ENCODE measurements at places on chromosomes 3 and 15.

DNA sequence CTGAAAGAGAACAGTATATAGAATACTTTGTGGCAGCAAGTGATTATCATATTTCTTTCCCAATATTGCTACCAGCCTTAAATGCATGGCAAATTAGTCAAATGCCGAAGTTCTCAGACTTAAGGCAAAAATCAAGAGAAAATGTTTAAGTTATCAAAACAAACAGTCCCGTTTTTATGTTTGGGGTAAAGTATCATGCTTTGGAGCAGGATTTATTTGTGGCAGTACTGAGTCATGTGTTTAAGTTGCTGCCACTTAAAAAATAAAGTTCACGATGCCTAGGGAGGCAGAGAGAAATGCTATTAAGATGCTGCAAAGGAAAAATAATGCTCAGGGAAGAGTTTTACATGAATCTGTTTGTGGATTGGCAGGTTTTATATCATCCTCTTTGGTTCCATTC is 417.4 kb upstream of the MDFIC2 start:
- DNase-seq: no peak
- peaks cover 17% of the 10 kb centered on the region for H3K27me3 ChIP-seq
- no peaks in the 10 kb centered on the region for H3K36me3 ChIP-seq
- no peaks in the 10 kb centered on the region for H3K4me1 ChIP-seq

DNA sequence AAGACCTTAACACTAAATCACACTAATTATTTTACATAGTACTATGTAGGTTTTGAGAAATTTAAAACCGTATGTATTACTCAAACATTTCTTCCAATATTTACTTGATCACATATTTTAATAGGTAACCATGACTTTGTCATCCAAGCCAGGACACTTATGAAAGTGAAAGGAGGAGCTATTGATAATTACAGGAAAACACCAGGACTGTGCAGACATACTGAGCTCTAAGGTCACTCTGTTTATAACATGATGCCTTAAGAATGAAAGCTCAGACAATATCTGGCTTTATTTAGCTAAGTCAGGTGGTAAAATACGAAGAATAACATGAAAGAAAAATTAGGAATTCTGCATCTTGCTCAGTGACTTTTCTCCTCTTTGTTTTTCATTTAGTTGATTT is 216.0 kb upstream of the NANOGP8 start:
- H3K27me3 ChIP-seq: no peaks in the 10 kb centered on the region
- H3K27ac ChIP-seq: no peak overlapping the region
- H3K4me3 ChIP-seq: no peak overlapping the region
- no peaks in the 10 kb centered on the region for H3K4me1 ChIP-seq
- DNase-seq: no peak
- no peaks in the 10 kb centered on the region for H3K36me3 ChIP-seq

DNA sequence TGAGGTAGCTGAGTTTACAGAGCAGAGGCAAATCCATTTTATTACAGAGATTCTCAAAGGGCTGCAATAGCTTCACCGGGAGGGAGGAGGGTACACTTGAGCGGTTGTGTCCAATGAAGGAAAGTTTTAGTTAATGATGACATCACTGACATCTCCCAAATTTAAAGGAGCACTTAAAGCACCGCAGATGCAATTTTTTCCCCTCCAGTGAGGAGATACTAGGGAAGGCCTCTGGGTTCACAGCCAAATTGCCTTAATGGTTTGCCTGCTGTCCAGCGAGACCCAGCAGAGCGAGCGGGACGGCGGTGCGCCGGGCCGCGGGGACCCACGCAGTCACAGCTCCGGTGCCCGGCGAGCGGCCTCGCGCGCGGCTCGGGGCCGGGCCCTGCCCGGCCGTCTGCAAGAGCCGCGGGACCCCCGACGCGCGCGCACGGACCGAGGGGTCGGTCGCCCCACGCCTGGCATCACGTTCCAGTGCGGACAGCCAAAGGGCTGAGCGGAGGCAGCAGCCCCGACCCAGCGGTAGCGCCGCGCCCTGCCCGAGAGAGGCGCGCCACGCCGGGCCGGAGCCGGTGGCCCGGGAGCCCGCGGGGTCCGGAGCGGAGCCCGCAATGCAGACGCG is 160.5 kb upstream of the CHRNA7 start:
- no peak for DNase-seq
- no peak overlapping the region for H3K27ac ChIP-seq
- no peaks in the 10 kb centered on the region for H3K36me3 ChIP-seq
- peaks cover 50% of the 10 kb centered on the region for H3K27me3 ChIP-seq
- peaks cover 10% of the 10 kb centered on the region for H3K4me1 ChIP-seq

DNA sequence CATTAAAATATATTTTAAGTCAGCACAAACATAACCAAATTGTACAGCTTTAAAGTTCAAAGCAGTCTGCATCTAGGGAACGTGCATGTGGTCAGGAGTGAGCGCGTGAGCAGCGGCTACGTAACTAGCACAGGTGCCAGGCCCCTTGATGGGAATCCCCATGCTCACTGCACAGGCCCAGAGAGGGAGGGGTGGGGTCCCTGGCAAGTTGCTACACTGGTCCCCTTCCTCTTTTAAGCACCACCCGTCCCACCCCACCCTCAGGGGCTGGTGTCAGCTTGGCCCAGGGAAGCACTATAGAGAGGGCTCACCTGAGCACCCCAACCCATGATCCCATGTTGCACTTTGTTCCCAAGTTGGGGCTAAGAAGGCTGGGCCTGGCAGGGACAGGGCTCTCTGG is 835 bp upstream of the GMPPB start:
- H3K36me3 ChIP-seq: peaks cover 6% of the 10 kb centered on the region
- peak overlapping the region; percentile 96 for H3K27ac ChIP-seq
- H3K4me3 ChIP-seq: peak overlapping the region; percentile 93
- no peaks in the 10 kb centered on the region for H3K27me3 ChIP-seq
- H3K4me1 ChIP-seq: peaks cover 20% of the 10 kb centered on the region

- H3K4me3 ChIP-seq: no peak overlapping the region
- H3K4me1 ChIP-seq: no peaks in the 10 kb centered on the region
- H3K27ac ChIP-seq: no peak overlapping the region
- H3K27me3 ChIP-seq: peaks cover 19% of the 10 kb centered on the region
- H3K36me3 ChIP-seq: no peaks in the 10 kb centered on the region
Observed at GRCh38 chr3:123478314-123478713, 29.4 kb upstream of the ADCY5 start.

DNA sequence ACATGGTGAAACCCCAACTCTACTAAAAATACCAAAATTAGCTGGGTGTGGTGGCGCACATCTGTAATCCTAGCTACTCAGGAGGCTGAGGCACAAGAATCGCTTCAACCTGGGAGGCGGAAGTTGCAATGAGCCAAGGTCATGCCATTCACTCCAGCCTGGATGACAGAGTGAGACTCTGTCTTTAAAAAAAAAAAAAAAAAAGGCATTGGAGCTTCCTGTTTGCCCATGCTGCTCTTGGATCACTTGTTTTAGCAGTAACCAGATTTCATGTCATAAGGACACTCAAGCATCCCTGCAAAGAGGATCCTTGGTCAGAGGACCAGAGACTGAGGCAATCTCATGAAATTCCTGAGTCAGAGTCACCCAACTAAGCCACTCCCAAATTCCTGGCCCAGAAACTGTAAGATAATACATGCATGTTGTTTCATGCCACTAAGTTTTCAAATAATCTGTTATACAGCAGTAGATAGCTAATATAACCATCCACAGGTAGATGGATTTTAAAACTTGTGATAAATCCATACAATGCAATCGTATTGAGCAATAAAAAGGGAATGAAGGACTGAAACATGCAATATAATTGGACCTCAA is 82.0 kb upstream of the XXYLT1 start:
- no peak overlapping the region for H3K4me3 ChIP-seq
- DNase-seq: no peak
- H3K4me1 ChIP-seq: no peaks in the 10 kb centered on the region
- H3K27ac ChIP-seq: no peak overlapping the region
- peaks cover 36% of the 10 kb centered on the region for H3K36me3 ChIP-seq

DNA sequence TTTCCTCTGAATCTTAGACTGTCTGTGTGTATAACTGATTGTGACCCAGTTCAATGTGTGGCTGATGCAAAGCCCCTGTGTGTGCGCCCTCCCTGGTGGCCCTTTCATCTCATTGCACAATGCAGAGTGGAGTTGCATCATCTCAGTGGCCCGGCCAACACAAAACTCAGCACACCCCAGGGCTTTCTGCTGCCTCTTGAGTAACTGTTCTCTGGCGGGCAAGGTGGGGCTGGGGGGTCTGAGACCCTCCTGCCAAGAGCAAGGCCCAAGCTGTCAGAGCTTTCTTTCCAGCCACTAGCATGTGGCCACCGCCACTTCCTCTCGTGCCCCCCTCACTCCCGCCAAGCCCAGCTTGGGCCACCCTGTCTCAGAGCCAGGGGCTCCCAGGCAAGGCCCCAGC is 80.7 kb upstream of the ALDH1L1 start:
- no peak overlapping the region for H3K27ac ChIP-seq
- H3K4me1 ChIP-seq: no peaks in the 10 kb centered on the region
- no peak overlapping the region for H3K4me3 ChIP-seq
- H3K36me3 ChIP-seq: no peaks in the 10 kb centered on the region

- no peak for DNase-seq
- H3K4me1 ChIP-seq: peaks cover 5% of the 10 kb centered on the region
- no peaks in the 10 kb centered on the region for H3K36me3 ChIP-seq
- H3K27ac ChIP-seq: no peak overlapping the region
- H3K4me3 ChIP-seq: no peak overlapping the region
- peaks cover 15% of the 10 kb centered on the region for H3K27me3 ChIP-seq
Observed at GRCh38 chr3:99774467-99774866, 43.2 kb upstream of the CMSS1 start.

DNA sequence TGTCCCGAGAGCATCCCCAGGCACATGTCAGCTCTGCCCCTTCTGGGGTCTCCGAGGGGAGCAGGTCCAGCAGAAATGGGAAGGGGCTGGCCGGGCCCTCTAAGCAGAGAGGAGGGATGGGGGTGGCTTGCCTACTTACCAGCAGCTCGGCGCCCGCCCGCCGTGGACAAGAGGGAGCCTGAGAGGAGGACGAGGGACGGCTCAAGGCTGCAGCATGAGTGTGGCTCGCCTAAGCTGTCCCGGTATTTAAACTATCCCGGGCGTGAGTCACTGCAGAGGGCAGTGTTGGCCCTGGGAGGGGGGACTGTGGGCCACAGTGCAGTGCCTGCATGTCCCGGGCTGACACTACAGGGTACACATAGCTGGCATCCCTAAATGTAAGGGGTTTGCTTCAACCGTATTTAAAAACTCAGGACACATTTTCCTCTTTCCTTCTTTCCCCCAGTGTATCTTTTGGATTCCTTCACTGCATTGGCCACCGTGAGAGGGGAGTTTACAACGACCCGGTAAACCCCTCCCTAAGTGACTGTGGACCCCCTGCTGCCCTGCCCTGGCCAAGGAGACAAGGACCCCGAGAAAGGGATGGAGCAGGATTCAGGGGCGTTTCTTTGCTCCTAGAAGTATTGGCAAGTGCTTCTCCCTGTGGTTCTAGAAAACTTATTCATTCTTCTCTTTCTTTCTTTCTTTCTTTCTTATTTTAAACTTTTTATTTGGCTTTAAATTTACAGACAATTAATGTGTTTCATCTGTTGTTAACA is at the start of gene LRRC15:
Gene LRRC15 (minus strand): TSS at position 222 of the 758 bp plus-strand sequence. CDS start 8,700 bp downstream, outside the sequence.
- H3K4me1 ChIP-seq: no peaks in the 10 kb centered on the region
- no peak within 1 kb of the TSS for H3K27ac ChIP-seq
- no peak within 1 kb of the TSS for H3K4me3 ChIP-seq
- no peaks in the 10 kb centered on the region for H3K36me3 ChIP-seq
- DNase-seq: no peak

DNA sequence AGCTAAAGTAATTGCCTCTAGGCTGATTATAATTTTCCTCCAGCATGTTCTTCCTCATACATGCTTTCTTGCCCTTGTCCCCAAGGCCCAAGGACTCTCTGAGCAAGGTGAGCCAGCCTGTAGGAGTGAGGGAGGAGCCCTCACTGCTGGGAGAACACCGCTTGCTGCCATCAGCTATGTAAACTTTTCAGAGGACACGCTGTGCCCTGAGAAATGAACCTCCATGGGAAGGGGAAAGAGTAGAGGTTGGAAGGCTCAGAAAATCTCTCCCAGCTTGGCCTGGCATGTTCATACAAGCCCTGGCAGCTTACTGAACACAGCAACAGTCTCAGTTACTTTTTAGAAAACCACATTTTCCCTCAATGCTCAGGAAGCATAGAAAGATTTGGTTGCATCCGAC is 103.0 kb upstream of the SLC24A5 start:
- DNase-seq: no peak
- no peaks in the 10 kb centered on the region for H3K36me3 ChIP-seq
- H3K27me3 ChIP-seq: no peaks in the 10 kb centered on the region
- no peaks in the 10 kb centered on the region for H3K4me1 ChIP-seq

DNA sequence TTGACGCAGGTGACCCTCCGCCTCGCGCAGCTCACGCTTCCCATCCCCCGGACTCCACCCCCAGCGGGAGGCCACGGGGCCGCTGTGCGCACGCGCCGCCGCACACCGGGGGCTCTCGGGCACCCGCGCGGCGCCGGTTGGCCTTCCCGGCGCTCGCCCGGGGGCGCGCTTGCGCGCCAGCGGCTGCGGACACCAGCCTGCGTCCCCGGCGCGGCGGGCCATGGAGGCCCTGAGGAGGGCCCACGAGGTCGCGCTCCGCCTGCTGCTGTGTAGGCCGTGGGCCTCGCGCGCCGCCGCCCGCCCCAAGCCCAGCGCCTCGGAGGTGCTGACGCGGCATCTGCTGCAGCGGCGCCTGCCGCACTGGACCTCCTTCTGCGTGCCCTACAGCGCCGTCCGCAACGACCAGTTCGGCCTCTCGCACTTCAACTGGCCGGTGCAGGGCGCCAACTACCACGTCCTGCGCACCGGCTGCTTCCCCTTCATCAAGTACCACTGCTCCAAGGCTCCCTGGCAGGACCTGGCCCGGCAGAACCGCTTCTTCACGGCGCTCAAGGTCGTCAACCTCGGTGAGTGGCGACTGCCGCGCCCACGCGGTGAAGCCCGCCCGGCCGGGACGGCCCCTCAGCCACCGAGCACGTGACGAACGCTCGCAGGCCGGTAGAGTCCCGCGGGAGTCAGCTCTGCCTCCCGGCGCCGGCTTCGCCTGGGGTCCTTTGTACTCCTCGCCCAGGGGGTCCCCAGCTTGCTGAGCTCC is at the start of gene C15orf61:
Gene C15orf61 (plus strand): TSS at position 103 of the 754 bp plus-strand sequence. CDS start 118 bp downstream, at position 221.
- peak within 1 kb of the TSS; percentile 91 for H3K27ac ChIP-seq
- peaks cover 25% of the 10 kb centered on the region for H3K4me1 ChIP-seq
- H3K27me3 ChIP-seq: no peaks in the 10 kb centered on the region
- peak; percentile 89 for DNase-seq

GRCh38 chr3:73284472-73284871 is 223.0 kb downstream of the EBLN2 start:
- no peak overlapping the region for H3K27ac ChIP-seq
- no peaks in the 10 kb centered on the region for H3K4me1 ChIP-seq
- H3K4me3 ChIP-seq: no peak overlapping the region

GRCh38 chr15:41495736-41496599 is 2.3 kb downstream of the ITPKA start:
- H3K27ac ChIP-seq: no peak overlapping the region
- DNase-seq: no peak
- H3K36me3 ChIP-seq: no peaks in the 10 kb centered on the region
- H3K4me3 ChIP-seq: no peak overlapping the region
- peaks cover 77% of the 10 kb centered on the region for H3K27me3 ChIP-seq
- peaks cover 30% of the 10 kb centered on the region for H3K4me1 ChIP-seq
